ENCODE measurements at places on chromosomes 5 and 9.

GRCh38 chr5:6340100-6340499 is 38.2 kb downstream of the MED10 start:
- DNase-seq = no peak

DNA sequence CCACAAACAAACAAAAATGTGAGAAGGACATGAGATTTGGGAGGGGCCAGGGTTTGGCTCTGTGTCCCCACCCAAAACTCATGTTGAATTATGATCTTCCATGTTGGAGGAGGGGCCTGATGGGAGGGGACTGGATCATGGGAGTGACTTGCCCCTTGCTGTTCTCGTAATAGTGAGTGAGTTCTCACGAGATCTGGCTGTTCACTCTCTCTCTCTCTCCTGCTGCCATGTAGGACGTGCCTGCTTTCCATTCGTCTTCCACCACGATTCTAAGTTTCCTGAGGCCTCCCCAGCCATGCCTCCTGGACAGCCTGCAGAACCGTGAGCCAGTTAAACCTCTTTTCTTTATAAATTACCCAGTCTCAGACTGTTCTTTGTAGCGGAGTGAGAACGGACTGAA is 118.7 kb downstream of the RXRA start:
- no peak for DNase-seq

DNA sequence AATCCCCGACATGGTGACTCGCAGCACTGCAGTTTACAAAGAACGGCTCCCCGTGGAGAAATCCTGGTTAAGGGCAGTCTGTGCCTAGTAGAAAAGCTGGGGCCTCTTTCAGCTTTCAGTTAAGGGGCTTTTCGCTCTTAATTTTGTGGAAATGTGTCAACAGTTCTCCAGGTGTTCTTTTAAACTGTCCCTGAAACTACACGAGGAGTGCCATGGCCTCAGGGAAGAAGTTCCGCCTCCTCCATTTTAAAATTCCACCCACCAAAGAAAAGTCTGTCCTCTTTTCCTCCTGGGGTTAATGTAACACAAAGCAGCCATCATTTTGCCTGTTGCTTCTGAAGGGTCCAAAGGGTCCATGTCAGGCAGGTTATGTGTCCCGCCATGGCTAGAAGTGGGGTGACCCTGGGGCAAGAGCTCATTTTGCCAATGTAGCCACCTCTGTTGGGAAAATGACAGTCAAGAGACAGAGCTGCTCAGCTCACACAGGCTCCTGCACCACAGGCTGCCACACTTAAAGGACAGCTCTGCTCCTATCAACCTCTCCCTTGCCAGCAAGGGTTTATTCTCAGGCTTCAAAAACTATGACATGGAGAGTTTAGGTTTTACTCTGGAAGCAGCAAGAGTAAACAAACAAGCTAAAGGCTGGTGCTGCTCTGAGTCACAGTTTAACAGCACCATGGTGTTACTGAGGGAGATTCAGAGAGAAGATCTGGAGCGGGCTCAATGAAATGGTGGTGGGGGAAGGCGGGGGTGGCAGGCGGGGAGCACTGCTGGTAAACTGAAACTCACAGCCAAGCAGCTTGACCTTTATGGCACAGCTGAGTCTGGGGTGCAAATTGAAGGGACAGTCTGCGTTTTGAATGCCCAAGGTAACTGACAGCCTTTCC is 3.2 kb downstream of the WHRN start:
- no peak for DNase-seq

DNA sequence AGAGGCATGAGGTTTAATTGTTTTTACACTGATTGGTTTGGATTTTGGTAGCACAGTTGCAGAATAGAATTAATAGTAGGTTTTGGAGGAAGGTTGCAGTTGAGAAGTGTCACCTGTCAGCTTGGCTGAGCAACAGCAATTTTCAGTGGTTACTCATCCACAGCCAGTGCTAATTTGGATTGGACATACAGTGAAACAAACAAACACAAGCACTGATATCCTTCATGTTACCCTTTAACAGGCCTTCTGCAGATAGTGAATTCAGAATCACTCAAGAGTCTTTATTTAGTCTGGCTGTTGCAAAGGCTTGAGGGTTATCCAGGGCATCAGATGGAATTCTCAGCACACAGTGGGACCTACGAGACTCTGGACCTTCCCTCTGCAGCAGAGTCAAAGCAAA is 31.8 kb upstream of the POU4F3 start:
- DNase-seq = no peak

- no peak for DNase-seq
Measured at GRCh38 chr9:4506490-4506889, 16.2 kb downstream of the SLC1A1 start.

DNA sequence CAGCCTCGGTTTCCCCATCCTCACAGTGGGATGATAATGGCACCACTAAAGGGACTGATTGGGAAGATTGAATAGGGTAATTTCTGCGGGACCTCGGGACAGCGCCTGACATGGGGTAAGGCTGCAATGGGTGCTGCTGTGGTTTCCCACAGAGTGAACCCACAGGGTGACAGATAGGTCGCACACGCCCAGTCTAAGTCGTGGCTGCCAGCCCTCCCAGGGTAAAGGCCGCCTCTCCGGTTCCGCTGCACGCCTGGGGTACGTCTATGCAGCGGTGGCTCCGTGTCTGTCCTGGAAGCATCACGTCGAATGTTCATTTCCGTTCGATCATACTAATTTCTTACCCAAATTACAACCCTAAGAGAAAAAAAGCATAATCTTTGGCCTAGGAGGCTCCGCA is 631 bp downstream of the CFAP77 start:
- DNase-seq = no peak

GRCh38 chr9:132748450-132748849 is 78.2 kb downstream of the GTF3C4 start:
- no peak for DNase-seq

DNA sequence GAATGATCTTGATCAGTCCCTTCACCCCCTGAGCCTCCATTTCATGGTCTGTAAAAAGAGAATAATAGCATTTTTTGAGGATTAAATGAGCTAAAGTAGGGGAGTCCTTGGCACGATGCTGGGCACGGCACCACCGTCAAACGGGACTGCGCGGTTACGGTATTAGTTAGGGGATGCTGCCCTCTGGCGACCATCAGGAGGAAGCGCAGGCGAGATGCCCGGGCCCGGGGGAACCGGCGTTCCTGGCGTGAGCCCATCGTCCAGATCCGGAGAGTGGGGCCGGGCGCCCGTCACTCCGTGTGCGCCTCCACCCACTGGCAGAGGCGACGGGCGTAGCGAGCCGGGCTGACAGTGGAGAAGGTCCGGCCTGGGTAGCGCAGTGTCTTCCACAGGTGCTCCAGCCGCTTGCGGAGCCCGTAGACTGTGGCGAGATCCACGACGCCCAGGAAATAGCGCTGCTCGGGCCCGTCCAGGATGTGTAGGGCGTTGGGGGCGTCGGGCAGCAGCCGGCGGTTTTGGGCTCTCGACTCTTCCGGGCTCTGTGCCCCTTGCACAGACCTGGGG is 4.8 kb upstream of the ST6GALNAC4 start:
- peak; percentile 70 for DNase-seq

DNA sequence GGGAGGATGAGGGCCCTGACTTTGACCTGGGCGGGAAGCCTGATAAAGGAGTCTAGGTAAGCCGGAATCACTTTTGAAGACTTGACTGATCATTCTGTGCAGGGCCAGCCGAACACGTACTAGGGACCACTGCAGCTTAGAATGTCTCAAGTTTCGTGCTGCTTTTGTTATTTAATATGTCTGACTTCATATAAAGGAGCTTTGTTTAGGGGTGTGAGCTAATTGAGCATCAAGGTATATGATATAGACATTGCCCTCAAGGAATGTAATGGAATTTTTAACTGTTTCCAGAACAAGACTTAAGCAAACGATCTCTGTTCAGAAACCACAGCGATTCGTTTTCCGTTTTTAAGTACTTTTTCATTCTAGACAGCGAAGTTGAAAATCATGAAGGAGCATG is 173.0 kb downstream of the SEMA6A start:
- no peak for DNase-seq

- DNase-seq = no peak
Measured at GRCh38 chr9:87137718-87138117, 190.4 kb upstream of the GAS1 start.

- no peak for DNase-seq
Measured at GRCh38 chr9:38036359-38037084, 32.5 kb downstream of the SHB start.

DNA sequence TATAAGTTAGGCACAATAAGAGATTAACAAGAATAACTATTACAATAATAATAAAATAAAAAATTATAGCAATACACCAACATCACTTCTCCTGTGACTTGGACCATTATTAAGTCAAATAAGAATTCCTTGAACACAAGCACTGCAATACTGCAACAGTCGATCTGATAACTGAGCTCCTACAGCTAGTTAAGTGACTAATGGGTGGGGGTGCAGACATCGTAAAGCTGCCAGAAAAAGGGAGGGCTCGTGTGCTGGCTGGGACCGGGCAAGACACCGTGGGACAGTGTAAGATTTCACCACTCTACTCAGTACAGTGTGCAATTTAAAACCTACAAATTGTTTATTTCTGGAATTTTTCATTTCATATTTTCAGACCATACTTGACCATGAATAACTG is 78.8 kb downstream of the SNX24 start:
- DNase-seq = no peak

DNA sequence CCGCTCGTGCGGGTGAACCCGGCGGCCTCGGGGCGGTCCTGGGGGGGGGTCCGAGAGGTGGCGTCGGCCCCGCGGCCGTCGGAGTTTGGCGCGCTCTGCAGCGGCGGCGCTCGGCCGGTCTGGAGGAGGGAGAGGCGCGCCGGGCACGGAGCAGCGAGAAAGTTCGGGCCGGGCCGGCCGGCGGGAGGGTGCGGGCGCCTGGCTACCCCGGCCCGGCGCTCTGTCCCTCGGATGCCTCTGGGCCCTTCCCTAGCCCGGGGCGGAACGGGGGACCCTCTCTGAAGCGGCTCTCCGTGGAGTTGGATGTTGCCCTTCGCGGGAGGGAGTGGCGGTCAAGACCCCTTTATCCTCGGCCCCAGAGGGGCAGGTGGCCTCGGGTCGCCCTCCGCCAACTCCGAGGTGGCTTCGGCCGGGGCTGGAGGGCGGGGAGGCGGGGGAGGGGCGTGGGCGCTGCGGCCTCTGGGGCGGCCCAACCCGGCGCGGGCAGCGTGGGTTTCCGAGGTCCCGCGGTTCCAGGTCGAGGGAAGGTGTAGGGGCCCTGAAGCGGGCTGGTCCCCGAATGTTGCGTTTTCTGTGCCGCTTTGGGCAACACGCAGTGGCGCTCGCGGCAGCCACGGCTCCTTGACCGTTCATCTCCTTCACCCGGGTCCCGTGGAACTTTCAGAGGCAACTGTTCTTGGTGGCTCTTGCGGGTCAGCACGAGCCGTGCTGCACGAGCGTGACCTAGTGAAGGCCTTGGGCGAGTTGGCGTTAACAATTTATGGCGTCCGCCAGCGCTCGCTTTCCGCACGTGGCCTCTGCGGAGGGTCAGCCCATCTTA is 290.5 kb downstream of the DOCK8 start:
- peak; percentile 6 for DNase-seq

DNA sequence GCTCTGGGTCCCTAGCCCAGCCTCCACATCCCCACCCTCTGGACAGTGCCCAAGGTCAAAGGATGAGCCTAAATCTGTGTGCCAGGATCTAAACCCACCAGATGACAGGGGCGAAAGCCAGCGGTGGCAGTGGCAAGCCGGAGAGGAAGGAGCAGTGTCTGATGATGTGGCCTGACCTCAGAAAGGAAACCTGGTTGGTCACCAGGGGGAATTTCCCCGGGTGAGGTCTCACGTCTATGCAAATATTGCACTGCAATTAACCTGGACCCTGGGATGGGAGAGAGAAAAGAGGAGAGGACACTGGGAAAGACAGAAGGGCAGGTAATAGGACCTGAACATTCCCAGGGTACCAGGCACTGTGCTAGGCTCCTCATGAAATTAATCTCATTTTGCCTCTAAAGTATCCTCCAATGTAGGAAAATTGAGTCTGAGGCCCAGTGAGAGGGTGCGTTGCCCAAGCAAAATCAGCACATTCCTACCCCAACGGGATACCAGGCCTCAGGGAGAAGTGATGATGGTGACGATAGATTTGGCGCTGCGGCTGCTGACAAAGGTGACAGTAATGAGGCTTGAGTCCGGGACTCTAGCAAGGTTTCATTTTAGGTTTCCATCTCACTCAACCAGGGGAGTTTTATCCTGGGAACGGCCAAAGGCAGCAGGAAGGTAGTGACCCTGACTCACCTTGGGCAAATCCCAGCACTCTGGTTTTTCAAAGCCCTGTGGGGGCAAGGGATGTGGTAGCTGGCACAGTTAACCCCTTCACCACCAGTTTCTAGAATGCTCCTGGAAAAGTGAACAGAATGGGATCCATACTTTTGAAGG is 13.4 kb upstream of the TNIP1 start:
- no peak for DNase-seq

DNA sequence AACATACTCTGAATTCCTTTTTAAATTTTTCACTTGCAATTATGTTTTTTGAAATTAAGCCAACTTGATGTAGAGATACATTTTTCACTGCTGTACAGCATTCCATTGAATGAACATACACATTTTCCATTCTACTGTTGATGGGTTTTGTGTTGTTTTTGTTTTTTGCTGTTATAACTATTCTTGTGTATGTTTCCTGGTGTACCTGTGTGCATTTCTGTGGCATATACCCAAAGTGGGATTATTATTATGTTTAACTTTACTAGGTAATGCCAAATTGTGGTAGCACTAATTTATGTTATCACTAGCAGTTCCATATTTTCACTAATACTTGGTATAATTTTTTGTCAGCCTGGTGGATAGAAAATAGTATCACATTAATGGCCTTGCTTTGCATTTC is 2.7 kb downstream of the RFESD start:
- DNase-seq = no peak

DNA sequence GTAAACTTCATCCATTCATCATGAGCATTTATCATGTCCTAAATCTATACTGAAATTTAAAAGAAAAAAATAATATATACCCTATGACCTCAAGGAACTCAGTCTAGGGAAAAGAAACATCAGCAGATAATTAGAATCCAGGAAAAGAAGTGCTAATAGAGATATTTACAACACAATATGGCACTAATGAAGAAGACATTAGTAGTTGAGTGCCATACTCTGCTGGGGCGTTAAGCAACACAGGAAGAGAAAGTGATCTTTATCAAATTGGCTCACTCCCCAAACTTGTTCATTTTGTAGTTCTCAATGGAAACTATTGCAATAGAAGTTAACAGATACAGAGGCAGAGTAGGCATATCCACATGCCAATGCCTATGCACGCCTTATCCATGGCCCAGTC is 27.5 kb downstream of the GABRA6 start:
- DNase-seq = no peak

GRCh38 chr5:2276101-2276500 is 393.4 kb upstream of the IRX4 start:
- DNase-seq = no peak
